ENCODE measurements at places on chromosomes 16 and 17.

DNA sequence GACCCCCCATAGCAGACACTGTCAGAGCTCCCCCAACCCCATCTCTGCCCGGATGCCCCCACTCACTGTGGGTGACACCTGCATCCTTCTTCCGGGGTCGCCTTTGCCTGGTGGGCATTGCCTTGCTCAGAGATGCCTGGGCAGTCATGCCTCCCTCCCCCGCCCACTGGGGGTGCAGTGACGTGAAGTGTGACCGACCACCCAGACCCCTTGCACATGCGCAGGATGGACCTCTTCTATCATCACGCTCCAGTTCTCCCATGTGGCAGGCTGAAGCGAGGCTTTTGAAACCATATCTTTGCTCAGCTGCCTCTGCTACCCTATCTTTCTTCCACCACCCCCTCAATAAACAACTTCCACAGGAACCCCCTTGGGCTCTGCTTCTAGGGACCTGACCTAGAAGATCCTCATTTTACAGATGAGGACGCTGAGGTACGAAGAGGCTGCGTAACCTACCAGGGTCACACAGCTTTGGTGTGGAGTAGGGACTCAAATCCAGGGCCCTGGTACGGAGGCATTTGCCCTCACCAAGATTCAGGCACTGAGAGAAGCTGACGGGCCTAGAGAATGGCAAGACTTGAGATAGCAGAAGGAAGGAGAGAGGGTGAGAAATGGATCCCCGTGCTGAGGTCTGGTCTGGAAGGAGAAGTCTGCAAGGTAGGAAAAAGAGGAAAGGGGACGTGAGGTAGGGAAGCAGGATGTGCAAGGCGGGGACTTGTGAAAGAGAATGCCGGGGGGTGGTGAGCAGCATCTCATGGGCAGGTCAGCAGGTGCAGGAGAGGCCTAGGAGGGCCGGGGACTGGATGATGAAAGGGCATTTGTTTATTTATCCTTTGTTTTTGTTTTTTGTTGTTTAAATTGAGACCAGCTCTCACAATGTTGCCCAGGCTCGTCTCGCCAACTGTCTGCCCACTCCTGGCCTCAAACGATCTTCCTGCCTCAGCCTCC is 14.4 kb downstream of the NLRC5 start:
- no peak for DNase-seq

GRCh38 chr17:59299400-59300092 is 31.9 kb upstream of the YPEL2 start:
- no peak for DNase-seq

- no peak for DNase-seq
Observed at GRCh38 chr17:8022360-8023003, 16.4 kb upstream of the ALOX15B start.

DNA sequence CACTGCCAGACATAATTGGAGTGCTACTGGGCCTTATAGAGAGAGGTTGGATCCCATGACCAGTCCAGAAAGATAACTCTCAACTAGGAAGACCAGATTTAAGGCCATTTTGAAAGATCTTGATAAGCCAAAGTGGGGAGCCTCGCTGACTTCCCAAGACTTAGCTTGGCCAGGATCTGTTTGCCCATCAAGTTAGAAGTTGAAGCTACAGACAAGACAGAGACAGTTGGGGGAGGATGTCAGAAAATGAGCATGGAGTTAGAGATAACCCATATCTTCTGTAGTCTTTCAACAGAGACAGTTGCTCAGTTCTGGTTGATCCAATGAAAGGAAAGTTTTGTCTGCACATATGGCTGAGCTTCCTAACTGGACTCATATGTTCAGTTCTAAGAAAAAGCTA is 267.4 kb downstream of the HS3ST3A1 start:
- no peak for DNase-seq

GRCh38 chr16:84194018-84194417 is 3.1 kb downstream of the ADAD2 start:
- no peak for DNase-seq
